GM19239 (cell line): ENCODE measurements at places on chromosomes 1 and 21.

DNA sequence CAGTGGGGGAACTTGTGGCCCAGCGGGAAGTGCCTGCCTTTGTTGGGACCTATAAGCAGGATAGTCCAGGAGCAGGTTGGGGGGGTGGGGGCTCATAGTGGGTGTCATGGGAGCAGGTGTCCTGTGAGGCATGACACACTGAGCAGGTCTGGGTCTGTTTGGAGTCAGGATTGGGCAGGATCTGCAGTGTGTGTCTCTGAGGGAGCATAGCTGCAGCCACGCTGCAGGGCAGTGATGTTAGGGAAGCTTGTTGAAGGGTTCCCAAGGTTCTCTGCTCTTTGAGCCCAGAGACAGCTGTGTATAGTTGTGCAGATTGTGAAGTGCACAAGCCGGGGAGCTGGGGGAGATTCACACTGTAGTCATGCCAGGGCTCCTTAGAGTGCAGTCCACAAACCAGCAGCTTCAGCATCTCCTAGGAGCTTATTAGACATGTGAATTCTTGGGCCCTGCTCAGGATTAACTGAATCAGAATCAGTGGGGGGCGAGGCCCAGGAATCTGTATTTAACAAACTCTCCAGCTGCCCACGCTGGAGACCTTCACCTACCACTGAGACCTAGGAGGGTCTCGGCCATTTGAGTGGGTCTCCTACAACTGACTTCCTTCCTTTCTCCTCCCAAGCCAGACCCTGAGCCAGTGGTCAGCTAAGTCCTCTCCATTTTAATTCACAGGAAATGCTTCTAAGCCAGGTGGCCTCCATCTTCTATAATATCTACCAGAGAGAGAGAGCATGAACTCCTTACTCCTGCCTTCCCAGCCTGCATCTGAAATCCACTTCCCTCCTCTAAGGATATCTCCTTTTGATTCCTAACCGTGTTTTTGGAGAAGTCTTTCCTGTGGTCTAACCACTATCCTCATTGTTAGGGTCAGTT, 11.1 kb downstream of the INSRR start:
- DNase-seq: no peak

GRCh38 chr1:209405183-209405814, 178.2 kb upstream of the CAMK1G start:
- no peak for DNase-seq

DNA sequence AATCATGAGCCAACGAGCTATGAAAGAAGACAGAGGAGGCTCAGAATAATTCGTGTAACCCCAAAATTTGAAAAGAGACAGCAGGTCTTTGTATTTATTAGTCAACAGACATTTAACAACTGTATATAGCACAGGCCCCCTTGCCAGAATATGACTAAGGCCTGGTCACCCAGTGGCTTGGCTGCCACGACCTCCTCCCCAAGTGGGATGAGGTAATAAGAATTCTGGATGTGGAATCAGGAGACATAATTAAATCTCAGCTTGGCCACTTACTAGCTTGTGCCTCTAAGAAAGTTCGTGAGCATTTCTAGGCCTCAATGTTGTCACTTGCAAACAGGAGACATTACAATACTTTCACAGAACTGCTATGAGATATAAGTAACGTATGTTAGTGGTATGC, 134.2 kb upstream of the TNFSF4 start:
- DNase-seq: no peak

DNA sequence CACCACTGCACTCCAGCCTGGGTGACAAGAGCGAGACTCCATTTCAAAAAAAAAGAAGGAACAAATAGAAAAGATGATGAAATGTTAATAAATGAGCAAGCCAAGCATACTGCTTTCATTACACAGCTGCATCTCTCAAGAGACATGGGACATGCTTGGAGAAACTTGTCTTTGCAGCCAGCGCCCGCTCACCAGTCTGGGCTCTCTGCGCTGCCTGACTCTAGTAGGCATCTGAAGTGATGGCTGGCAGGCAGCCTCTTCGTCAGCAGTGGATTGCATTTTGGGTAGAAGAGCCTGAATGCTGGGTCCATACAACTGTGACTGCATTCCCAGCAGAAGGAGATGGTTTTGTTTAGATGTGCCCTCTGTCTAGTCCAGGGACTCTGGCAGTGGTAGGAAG, 48.0 kb downstream of the IL6R start:
- no peak for DNase-seq

DNA sequence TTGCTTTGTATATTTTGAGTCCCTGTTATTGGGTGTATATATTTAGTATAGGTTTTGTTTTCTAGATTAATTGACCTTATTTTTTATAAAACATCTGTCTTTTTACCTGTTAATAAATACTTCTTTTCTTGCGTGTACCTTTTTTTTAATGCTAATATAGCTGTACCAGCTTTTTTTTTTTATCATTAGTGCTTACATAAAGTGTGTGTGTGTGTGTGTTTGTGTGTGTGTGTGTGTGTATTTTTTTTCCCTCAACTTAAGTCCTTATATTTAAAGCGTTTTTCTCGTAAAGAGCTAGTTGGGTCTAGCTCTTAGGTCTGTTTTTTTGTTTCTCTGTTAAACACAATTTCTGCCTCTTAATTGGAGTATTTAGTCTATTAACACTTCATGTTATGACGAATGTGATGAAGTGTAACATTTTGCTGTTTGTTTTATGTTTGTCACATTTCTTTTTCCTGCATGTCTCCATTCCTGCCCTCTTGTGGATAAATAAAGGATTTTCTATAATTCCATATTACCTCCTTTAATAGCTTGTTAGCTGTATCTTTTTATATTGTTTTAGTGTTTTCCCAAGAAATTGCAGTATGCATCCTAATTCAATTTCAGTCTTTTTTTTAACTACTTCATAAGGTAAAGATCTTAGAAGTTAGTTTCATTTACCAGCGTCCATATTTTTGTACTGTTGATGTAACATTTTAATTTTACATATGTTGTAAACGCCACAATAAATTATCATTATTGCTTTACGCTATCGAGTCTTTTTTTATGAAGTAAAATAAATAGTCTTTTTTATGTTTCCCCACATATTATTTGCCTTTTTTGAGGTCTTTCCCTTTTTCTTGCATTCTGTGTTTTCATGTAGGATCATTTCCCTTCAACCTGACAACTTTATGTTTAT, 4.3 kb downstream of the PRMT2 start:
- DNase-seq: no peak

GRCh38 chr1:111666828-111667227, 47.2 kb downstream of the RAP1A start:
- no peak for DNase-seq

- DNase-seq: no peak
Measured at GRCh38 chr1:85862456-85862855, 154.2 kb upstream of the ZNHIT6 start.
